ENCODE measurements at places on chromosomes 16 and 17.

GRCh38 chr16:28062261-28062846 is 1.2 kb downstream of the GSG1L start:
- no peak for DNase-seq

DNA sequence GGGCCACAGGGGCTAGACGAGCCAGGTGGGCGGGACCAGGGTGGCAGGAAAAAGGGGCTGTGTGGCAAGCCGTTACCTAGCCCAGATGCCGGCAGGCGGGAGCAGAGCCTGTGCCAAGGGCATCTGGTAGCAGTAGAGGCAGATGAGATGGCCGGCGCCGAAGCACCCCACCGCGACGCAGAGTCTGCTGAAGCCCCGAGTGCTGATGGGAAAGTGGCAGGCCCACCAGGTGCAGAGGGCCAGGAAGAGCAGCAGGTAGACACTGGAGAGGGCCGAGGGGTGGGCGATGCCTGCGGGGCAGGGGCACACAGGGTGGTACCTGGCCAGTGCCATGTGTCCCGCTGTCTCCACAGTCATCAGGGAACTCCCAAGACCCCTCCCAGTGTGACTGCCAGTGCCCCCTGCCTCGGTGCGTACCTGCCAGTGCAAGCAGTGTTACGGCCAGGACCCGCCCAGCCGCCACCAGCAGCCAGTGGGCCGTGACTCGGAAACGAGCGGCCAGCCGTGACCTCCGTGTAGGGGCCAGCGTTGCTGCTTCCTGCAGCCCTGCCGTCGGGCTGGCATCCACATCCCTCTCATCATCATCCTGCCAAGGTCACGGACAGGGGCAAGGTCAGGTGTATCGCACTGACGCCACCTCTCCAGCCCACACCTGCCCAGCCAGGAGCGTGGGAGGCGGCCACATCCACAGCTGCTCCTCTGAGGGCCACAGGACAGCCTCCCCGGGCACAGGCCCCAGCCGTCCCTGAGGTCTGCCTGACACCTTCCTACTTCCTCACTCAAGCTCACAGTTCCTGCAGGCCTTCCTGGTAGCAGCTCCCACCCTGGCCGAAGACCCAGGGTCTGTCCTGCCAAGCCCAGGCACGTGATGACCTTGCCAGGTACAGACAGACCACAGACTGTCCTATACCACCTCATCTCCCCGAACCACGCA is 32.1 kb downstream of the CTU2 start:
- no peak for DNase-seq

DNA sequence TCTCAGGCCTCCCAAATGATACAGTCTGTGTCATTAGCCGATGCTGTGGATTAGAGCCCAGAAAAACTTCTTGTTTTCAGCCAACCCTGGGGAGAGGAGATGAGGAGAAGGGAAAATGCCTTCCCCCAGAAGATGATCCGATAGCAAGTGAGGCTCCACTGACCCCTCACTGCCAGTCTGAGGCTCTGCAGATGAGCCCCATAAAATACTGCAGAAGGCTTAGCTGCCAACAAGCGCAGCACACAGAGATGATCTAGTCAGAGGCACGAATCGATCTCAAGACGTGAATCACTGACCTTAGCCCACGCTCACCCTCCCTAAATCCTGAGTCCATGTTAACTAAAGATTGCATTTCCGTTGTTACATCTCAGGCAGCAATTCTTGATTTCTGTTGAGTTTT is 31.5 kb downstream of the SALL1 start:
- no peak for DNase-seq

- no peak for DNase-seq
These were observed 157.4 kb downstream of the FOXL1 start for GRCh38 chr16:86735727-86736126.

- DNase-seq = no peak
These were observed 5.2 kb downstream of the IL32 start for GRCh38 chr16:3070608-3071111.

All from stimulated activated CD4-positive, alpha-beta T cell treated with anti-CD3 and anti-CD28 coated beads, Interleukin-1b, Interleukin-23, amount 100 ng/mL, for 4 hours (primary cell).